ENCODE measurements at places on chromosomes 7 and 10.
A peak's percentile ranks its signal among the peaks of the same experiment; 100 is the strongest.

- DNase-seq: no peak
Measured at GRCh38 chr7:55360486-55360885, 4.7 kb upstream of the LANCL2 start.

- no peak for DNase-seq
Measured at GRCh38 chr7:99016196-99016595, 127.7 kb downstream of the SMURF1 start.

DNA sequence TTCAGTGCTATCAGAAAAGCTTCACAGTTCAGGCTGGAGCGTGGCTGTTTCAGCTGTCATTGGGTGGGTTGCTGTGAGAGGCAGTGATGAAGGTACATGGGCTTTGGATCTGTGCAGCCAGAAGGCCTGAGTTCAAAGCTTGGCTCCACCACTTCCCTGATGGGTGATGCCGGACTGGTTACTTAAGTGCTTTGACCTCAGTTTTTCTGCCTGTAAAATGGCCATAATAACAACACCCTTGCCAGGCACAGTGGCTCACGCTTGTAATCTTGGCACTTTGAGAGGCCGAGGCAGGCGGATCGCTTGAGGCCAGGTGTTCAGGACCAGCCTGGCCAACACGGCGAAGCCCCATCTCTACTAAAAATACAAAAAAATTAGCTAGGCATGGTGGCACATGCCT lies 10.4 kb upstream of the IFT22 start:
- no peak for DNase-seq

GRCh38 chr10:131848296-131848695 lies 52.5 kb upstream of the PPP2R2D start:
- no peak for DNase-seq

DNA sequence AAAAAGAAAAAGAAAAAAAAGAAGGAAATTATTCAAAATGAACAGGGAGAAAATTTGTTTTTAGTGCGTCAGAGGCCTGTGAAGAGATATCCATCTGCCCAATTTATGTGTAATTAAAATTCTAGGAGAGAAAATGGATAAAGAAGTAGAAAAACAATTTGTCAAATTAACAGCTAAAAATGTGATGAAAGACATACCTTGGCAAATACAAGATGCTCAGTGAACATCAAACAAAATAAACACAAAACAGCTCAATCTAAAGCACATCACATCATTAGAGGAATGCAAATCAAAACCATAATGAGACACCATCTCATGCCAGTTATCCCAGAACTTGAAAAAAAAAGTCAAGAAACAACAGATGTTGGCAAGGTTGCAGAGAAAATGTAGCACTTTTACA lies 472.8 kb downstream of the PAXIP1 start:
- no peak for DNase-seq

- DNase-seq: no peak
Measured at GRCh38 chr10:86313621-86314041, 53.0 kb downstream of the GRID1 start.

- DNase-seq: no peak
Measured at GRCh38 chr7:158020706-158021095, 566.9 kb downstream of the PTPRN2 start.

DNA sequence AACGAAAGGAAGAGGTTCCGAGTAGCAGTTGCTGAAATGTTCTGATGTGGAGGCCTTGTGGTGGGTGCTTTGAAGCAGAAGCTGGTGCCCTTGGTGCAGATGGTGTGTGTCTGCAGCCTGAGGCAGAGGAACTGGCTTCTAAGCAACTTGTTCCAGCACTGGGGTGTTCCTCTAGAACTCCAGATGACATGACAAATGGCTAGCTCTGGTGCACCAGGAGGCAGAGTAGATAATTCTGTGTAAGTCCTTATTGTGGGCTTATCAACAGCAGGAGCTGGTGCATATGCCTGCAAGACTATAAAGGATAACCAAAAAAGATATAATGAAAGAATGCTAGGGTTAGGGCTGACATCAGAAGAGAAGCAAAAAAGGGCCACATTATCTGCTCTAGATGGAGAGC lies 76.5 kb downstream of the ARL5B start:
- DNase-seq: no peak

DNA sequence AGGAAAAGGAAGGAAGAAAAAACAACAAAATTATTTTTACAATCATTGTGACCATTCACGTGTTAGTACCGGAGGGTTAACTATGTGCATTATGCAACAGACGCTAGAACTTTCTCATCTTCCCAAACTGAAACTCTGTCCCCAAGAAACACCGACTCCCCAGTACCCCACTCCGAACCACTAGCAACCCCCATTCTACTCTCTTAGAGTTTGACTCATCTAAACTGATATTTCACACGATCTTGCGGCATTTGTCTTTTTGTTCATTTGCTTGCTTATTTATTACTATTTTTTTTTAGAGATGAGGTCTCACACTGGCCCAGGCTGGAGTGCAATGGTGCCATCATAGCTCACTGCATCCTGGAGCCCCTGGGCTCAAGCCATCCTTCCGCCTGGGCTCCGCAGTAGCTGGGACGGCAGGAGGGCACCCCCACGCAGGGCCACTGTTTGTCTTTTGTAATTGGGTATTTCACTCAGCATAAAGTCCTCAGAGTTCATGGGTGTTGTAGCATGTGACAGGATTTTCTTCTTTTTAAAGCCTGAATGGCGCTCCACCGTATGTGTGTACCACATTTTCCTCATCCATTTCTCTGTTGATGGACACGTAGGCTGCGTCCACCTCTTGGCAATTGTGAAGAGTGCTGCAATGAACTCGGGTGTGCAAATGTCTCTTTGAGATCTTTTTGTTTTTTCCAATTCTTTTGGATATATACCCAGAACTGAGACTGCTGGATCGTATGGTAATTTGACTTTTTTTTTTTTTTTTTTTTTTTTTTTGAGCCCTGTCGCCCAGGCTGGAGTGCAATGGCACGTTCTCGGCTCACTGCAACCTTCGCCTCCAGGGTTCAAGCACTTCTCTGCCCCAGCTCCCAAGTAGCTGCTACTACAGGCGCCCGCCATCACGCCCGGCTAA lies 9.5 kb downstream of the MNX1 start:
- DNase-seq: no peak

GRCh38 chr7:64630496-64630895 lies 35.4 kb upstream of the ZNF107 start:
- DNase-seq: peak; percentile 32

DNA sequence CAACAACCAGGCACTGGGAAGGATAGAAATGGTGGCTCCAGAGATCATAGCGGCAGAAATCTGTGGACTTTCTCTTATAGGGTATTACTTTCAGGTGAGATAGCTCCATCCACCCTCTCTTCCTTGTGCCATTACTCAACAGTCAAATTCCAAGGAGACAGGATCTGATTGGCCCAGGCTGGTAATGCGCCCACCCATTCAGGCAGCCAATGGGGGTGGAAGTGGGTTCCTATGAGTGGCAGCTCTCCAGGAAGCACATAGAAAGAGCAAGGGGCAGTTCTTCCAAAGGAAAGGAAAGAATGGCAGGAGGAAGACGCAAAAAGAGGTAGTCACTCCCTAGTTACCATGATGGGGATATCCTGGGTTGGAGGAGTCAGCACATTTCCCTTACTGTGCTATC lies 94.4 kb downstream of the STRA8 start:
- no peak for DNase-seq
